Esophagus squamous epithelium (tissue), 5 donors: ENCODE measurements at places on chromosomes 16 and 17. TPM values are rescaled to one million over a fixed set of nuclear protein-coding genes. Genes with fewer than 3 reads are reported as not detected.

GRCh38 chr16:14011846-14012245 is 59.3 kb upstream of the MRTFB start:
- H3K27ac ChIP-seq, result no peak overlapping the region
- H3K4me1 ChIP-seq, result peaks cover 57% of the 10 kb centered on the region
- no peak overlapping the region for H3K4me3 ChIP-seq

DNA sequence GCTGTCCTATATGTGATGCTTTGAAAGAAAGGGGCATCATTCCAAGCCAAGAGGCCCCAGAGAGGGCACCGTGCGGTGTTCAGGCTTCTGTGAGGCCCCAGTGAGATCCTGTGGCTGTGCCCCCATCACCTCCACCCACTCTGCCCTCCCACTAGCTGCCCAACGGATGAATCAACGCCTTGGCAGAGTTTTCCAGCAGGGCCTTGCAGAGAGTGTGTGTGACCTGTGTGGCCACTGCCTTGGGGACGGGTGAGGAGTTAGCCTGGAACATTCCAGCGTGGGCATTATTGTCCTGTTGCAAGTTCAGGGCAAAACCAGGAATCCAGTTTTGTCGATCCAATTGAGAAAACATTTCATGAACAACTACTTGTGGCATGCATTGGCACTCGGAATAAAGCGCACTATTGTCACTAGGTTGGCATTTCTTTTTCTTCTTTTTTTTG is 53.7 kb downstream of the SF3B3 start:
- DNase-seq, result no peak
- H3K27ac ChIP-seq, result peak overlapping the region; percentile 19
- no peak overlapping the region for H3K4me3 ChIP-seq
- no peaks in the 10 kb centered on the region for H3K4me1 ChIP-seq
- peaks cover under 1% of the 10 kb centered on the region for H3K36me3 ChIP-seq

- H3K27me3 ChIP-seq, result no peaks in the 10 kb centered on the region
- H3K4me1 ChIP-seq, result peaks cover 24% of the 10 kb centered on the region
- H3K4me3 ChIP-seq, result no peak overlapping the region
- DNase-seq, result no peak
- H3K27ac ChIP-seq, result no peak overlapping the region
- peaks cover 91% of the 10 kb centered on the region for H3K36me3 ChIP-seq
Measured at GRCh38 chr16:21166561-21166961, 8.1 kb downstream of the LDAF1 start.

- no peak for DNase-seq
- H3K4me1 ChIP-seq, result peaks cover 50% of the 10 kb centered on the region
- H3K27ac ChIP-seq, result peak overlapping the region; percentile 99
- no peaks in the 10 kb centered on the region for H3K27me3 ChIP-seq
Measured at GRCh38 chr17:29179232-29180033, 765 bp downstream of the MYO18A start.

DNA sequence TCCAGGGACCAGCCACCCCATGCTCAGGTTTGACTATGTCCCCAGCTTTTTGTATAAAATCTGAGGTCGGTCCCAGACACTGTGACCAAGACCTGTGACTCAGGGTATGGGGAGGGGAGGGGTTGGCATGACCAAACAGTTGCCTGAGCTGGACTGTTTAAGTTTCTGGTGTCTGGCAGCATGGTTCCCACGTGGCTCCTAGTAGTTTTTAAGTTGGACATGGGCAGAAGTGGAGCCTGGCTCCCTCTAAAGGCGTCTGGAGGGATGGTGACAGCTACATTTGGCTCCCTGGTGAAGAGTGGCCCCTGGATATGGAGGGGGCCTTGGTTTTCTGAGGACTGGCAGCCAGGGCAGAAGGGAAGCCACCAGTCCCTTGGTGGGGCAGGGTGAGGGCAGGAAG is 7.9 kb downstream of the SMCR8 start:
- H3K27me3 ChIP-seq, result no peaks in the 10 kb centered on the region
- H3K36me3 ChIP-seq, result peaks cover 21% of the 10 kb centered on the region
- H3K27ac ChIP-seq, result no peak overlapping the region
- DNase-seq, result no peak
- H3K4me3 ChIP-seq, result no peak overlapping the region

- H3K27ac ChIP-seq, result no peak overlapping the region
- no peaks in the 10 kb centered on the region for H3K4me1 ChIP-seq
- DNase-seq, result no peak
- no peak overlapping the region for H3K4me3 ChIP-seq
- no peaks in the 10 kb centered on the region for H3K36me3 ChIP-seq
- H3K27me3 ChIP-seq, result no peaks in the 10 kb centered on the region
Measured at GRCh38 chr17:20852239-20852989, 190.4 kb downstream of the USP22 start.

GRCh38 chr17:4090898-4091297 is 51.9 kb downstream of the ZZEF1 start:
- no peak overlapping the region for H3K4me3 ChIP-seq
- no peaks in the 10 kb centered on the region for H3K4me1 ChIP-seq
- H3K36me3 ChIP-seq, result peaks cover 48% of the 10 kb centered on the region
- no peaks in the 10 kb centered on the region for H3K27me3 ChIP-seq

DNA sequence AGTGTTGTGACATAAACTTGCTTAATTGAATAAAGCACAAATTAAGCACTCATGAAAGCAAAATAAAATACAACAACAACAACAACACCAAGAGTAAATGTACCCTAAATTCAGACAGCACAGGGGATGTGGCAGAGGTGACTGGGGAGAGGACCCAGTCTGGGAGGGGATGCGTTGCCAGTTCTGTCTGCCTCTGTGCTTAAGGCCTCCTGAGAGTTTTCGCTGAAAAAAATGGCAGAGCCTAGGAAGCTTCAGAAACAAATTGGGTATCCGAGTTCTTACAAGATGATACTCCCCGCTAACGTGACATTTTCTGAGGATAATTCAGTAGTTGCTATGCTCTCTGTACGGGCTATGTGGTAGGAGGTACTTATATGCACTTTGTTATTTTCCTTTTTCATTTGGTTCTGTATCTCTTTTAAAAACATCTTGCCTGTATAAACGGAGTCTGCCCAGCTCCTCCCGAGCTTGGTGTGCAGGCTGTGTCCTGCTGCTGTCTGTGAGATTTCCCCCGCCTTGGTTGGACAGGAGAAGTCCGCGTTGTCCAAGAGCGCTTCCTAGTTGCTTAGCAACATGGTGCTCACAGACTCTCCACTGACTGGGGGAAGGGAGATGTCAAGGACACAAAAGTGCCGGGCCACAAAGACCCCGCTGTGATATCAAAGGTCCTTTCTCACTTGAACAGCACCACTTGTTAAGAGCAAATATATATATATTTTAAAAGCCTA is 134.2 kb upstream of the CPHXL start:
- no peak overlapping the region for H3K4me3 ChIP-seq
- H3K27ac ChIP-seq, result no peak overlapping the region
- no peaks in the 10 kb centered on the region for H3K27me3 ChIP-seq
- H3K4me1 ChIP-seq, result no peaks in the 10 kb centered on the region

DNA sequence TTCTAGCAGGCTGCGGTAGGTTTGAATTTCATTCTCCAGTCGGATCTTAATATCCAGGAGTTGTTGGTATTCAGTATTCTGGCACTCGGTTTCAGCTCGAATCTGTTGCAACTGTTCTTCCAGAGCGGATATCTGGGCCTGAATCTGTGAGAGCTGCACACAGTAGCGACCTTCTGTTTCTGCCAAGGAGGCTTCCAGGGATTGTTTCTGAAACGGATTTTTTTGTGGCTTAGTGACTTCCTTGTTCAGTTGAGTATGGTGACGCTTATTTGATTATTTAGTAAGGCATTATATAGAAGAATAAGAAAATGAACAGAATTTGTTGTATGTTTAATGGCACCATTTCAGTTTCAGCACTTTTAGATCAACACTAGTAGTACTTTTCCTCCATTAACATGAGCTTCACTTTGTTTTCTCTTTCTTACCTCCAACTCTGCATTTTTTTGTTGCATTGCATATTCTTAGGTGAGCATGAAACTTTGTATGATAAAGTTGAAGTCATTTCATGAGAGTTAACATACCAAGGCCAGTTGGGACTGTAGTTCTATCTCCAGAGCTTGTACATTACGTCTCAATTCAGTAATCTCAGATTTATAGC is 2.8 kb downstream of the KRT10 start:
- H3K4me3 ChIP-seq, result peak overlapping the region; percentile 83
- peak overlapping the region; percentile 96 for H3K27ac ChIP-seq
- H3K36me3 ChIP-seq, result no peaks in the 10 kb centered on the region
- H3K27me3 ChIP-seq, result no peaks in the 10 kb centered on the region
- H3K4me1 ChIP-seq, result no peaks in the 10 kb centered on the region

- no peaks in the 10 kb centered on the region for H3K27me3 ChIP-seq
- no peaks in the 10 kb centered on the region for H3K4me1 ChIP-seq
- no peak overlapping the region for H3K27ac ChIP-seq
- no peak overlapping the region for H3K4me3 ChIP-seq
Measured at GRCh38 chr16:5175266-5175665, 77.7 kb upstream of the EEF2KMT start.

- no peak overlapping the region for H3K27ac ChIP-seq
- H3K27me3 ChIP-seq, result no peaks in the 10 kb centered on the region
- no peak overlapping the region for H3K4me3 ChIP-seq
- H3K36me3 ChIP-seq, result no peaks in the 10 kb centered on the region
Measured at GRCh38 chr16:65546353-65546791, 424.5 kb upstream of the CDH11 start.

DNA sequence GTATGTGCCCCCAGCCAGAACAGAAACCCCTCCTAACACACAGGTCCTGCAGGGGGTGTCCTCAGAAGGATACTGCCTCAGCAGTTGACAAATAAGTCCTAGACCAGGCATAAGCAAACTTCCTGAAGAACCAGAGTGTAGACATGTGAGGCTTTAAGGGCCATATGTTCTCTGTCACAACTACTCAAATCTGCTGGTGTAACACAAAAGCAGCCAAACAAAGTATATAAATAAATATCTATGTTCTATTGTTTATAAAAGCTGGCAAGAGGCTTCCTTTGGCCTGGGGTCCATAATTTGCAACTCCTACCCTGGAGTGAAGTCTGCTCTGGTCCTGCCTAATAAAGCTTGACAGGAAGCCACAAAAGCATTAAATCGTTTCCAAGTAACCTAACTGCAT is 9.9 kb downstream of the FAM83G start:
- no peak overlapping the region for H3K4me3 ChIP-seq
- H3K27ac ChIP-seq, result peak overlapping the region; percentile 76
- no peak for DNase-seq
- peaks cover 55% of the 10 kb centered on the region for H3K4me1 ChIP-seq
- no peaks in the 10 kb centered on the region for H3K27me3 ChIP-seq

- H3K36me3 ChIP-seq, result peaks cover 30% of the 10 kb centered on the region
- DNase-seq, result no peak
- H3K4me3 ChIP-seq, result no peak overlapping the region
- peak overlapping the region; percentile 78 for H3K27ac ChIP-seq
- H3K27me3 ChIP-seq, result no peaks in the 10 kb centered on the region
Measured at GRCh38 chr16:84749072-84749471, 49.3 kb downstream of the USP10 start.

- no peaks in the 10 kb centered on the region for H3K36me3 ChIP-seq
- no peak for DNase-seq
- H3K27me3 ChIP-seq, result no peaks in the 10 kb centered on the region
- H3K4me3 ChIP-seq, result no peak overlapping the region
- H3K4me1 ChIP-seq, result peaks cover 20% of the 10 kb centered on the region
Measured at GRCh38 chr17:82029391-82029790, 2.1 kb upstream of the RAC3 start.

DNA sequence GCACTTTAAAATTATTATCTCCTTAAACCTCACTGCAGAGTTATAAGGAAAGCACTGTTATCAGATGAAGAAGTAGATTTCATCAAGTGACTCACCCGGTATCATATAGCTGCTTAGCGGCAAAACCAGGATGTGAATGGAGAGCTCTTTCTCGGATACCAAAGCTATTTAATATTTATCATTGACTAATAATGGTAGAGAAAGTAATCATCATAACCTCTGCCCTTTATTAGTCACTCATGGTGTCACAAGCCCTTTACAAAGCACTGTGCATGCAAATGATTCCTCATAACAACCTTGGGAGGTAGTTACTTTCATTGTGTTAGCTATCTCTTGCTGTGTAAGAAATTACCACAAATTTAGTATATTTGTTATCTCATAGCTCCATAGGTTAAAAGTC is 592.9 kb downstream of the MAF start:
- H3K4me3 ChIP-seq, result no peak overlapping the region
- no peak overlapping the region for H3K27ac ChIP-seq
- DNase-seq, result no peak
- H3K36me3 ChIP-seq, result no peaks in the 10 kb centered on the region
- no peaks in the 10 kb centered on the region for H3K4me1 ChIP-seq

- DNase-seq, result no peak
- H3K4me1 ChIP-seq, result no peaks in the 10 kb centered on the region
- H3K4me3 ChIP-seq, result no peak overlapping the region
- H3K36me3 ChIP-seq, result no peaks in the 10 kb centered on the region
- no peaks in the 10 kb centered on the region for H3K27me3 ChIP-seq
Measured at GRCh38 chr16:20385844-20386832, 18.4 kb downstream of the PDILT start.

GRCh38 chr17:1275962-1276736 is 3.3 kb upstream of the TRARG1 start:
- H3K36me3 ChIP-seq, result no peaks in the 10 kb centered on the region
- peaks cover 13% of the 10 kb centered on the region for H3K4me1 ChIP-seq
- no peaks in the 10 kb centered on the region for H3K27me3 ChIP-seq
- DNase-seq, result no peak
- H3K27ac ChIP-seq, result no peak overlapping the region

GRCh38 chr16:58658796-58659211 is 25.8 kb downstream of the SLC38A7 start:
- no peaks in the 10 kb centered on the region for H3K27me3 ChIP-seq
- no peak overlapping the region for H3K27ac ChIP-seq

The RAD51C gene
- total RNA-seq, result 15.6 TPM

The NXN gene
- 34.9 TPM for total RNA-seq

The SULT1A2 gene
- 0.26 TPM for total RNA-seq

The SOST gene
- total RNA-seq, result not detected

The CA5A gene
- not detected for total RNA-seq

The GINS2 gene
- total RNA-seq, result 12.6 TPM

The DYNLRB2 gene
- total RNA-seq, result not detected

The CD7 gene
- 4.4 TPM for total RNA-seq

The SLC46A1 gene
- 2.3 TPM for total RNA-seq
